ENCODE measurements at places on chromosomes 4 and X.

DNA sequence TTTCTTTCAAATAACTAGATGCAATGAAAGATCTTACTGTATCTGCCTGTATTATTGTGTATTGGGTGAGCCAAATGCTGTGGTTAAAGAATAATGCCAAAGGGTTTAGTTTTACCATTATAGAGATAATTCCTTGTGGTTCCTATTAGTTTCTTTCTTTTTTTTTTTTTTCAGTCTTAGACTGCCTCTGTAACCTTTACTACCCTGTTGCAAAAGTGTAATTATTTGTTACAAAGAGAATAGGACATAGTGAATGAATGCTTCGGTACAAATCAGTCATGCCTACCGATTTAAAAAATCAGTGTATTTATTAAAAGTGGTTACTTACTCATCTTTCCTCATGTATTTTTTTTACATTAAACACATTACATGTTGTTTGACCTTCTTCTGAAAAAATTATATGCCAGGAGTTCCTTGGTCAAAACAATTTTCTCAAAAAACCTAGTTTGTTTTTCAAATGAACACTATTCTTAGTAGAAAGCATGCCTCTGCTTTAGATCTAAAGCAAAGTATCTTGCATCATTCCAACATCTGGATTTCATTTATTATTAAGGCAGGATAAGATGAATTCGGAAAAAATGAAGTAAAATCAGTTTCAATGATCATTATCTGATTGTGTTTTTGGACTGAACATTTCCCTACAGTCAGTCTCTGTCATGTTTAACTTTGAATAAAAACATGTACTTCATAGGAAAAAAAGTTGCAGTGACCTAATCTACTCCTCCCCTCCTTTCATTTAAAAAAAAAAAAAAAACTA lies 21.2 kb upstream of the SYNPO2 start:
- no peak for DNase-seq

DNA sequence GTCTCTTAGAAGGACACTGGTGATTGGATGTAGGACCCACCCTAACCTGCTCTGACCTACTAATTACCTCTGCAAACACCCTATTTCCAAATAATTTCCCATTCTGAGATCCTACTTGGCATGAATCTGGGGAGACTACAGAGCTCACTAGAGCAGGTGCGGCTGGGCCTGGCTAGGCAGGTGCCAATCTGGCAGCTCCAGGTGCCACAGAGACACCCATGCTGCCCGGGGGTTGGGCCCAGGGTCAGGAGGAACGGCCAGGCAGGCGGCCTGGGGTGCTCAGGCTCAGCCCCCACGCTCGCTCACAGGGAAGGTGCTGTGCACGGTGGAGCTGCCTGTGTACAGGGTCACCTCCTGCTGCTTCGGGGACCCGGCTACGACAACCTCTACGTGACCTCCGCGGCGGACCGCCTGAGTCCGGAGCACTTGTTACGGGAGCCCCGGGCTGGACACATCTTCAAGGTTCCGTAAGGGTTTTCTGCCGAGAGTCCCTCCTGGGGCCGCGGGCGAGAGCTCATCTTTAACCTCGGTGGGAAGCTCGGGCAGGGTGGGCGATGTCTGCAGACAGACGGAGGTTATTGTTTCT lies 26.5 kb upstream of the PLCXD1 start:
- no peak for DNase-seq

DNA sequence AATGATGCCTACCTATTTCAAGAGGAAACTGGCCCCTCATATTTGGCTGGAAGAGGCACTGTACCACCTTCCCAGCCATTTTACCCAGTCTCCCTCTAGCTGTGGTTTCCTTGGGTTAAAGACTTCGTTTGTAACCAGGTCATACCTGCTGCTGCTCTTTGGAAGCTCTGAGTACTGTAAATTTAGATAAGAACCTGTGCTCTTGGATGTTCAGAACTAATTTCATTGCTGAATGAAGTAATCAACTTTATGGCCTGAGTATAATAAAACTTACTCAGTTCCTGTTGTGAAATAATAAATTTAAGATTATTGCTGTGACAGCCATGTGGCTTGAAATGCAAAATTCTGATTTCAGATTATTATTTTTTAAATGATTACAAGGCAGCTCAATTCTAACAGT lies 12.2 kb downstream of the MTTP start:
- DNase-seq = no peak

DNA sequence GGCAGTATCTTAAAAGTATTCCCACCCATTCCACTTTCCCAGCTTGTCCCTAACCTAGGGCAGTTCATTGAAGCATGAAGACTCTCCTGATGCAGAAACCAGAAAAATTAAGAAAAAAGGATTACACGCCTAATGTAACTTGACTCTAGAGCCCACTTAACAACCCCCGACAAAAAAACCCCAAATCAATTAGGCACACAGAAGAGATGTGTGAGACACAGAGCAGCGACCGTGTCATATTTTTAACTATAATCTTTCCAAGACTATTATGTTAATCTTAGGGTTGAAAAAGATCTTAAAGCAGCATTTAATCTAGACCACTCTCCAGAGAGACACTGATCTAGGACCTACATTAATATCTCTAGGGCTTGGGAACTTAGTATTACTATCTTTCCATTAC lies 1.3 kb downstream of the YTHDC1 start:
- DNase-seq = no peak

GRCh38 chr4:5865896-5866599 lies 26.8 kb downstream of the CRMP1 start:
- DNase-seq = no peak

GRCh38 chrX:37776987-37777325 lies 2.9 kb upstream of the CYBB start:
- DNase-seq = no peak

DNA sequence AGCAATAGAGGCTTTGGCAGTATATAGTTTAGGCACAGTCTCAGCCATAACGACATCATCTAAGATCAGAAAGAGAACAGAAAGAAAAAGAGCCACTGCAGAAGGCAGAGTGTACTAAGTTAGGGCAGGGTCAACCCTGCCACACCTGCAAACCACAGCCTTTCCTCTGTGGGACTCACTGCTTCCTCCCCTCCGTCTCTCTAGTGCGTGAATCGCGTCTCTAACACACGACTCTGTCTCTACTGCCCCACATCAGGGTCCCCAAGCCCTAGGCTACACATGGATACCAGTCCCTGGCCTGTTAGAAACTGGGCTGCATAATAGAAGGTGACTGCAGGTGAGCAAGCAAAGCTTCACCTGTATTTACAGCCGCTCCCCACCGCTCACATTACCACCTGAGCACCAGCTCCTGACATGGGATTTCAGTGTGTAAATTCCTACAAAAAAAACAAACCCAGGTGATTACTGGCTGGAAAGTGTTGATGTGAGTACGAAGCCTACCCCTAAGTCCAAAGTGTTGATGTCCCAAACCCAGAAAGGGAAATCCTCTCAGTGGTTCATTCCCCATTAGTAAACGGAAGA lies 128.9 kb downstream of the PRKX start:
- no peak for DNase-seq

DNA sequence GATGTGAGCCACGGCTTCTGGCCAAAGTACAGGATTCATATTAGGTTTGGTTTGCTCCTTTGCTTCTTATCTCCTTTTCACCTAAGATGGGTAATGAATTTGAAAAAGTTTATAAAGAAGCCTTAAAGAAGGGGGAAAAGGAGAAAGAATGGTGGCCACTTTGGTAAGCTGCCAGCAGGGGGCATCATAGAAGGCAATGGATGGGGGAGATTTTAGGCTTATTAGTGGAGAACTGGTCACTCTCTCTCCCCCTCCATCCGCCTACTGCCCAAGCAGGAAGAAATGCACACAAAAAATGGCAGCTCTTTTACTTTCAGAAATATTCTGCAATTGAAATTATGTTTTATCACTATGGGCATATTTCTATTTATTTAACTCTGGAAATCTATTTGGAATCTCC lies 32.0 kb downstream of the SPARCL1 start:
- no peak for DNase-seq

DNA sequence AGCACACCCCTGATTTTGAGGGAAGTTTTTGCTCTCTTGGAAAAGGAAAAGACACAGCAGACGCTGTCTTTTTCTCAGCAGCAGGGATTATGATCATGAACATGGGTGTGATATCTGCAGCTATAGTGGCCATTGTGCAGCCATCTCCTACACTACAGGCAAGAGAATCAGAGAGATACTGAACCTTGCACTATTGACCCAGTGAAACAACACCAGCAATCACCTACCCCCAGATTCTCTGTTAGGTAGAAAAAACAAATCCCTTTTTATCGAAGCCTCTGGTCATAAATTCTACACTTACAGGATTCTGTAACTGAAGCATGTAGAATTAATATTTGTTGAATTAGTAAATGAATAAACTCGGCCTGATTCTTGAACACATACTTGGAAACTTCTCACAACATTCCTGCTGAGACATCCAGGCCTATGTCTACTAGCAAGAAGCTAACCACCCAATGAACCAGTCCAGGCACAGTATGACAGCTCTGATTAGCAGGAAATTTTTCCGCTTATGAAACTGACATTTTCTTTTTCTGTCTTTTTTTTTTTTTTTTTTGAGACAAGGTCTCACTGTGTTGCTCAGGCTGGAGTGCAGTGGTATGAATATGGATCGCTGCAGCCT lies 5.0 kb upstream of the AFAP1 start:
- no peak for DNase-seq

GRCh38 chrX:22081475-22082092 lies 49.5 kb downstream of the PHEX start:
- peak; percentile 71 for DNase-seq

- no peak for DNase-seq
Observed at GRCh38 chr4:150990993-150991392, 24.1 kb downstream of the LRBA start.

DNA sequence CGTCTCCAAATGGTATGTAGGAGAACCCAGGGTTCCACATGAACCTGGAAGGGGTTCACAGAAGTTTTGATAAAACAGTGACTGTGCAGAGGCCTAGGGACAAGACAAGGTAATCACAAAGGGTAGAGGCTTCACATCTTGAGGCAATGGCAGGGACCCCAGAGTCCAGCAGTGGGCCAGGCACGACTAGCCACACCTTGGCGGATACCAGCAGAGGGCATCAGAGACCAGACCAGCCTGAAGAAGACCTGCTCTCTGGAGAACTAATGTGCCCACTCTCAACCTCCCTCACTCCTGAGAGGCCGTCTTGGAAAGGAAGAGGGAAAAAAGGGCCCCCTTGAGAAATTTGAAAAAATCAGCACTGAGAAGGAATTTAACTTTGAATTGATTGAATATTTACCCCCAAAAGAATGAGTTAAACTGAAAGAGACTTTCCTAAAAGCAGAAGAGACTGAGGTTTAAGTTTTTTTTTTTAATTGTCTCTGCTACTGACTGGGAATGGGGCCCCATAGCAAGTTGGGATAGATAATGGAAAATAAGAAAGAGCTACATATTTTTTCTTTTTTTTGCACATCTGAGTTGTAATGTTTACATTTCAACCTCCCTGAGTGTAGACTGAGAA lies 243.8 kb upstream of the JADE1 start:
- no peak for DNase-seq

DNA sequence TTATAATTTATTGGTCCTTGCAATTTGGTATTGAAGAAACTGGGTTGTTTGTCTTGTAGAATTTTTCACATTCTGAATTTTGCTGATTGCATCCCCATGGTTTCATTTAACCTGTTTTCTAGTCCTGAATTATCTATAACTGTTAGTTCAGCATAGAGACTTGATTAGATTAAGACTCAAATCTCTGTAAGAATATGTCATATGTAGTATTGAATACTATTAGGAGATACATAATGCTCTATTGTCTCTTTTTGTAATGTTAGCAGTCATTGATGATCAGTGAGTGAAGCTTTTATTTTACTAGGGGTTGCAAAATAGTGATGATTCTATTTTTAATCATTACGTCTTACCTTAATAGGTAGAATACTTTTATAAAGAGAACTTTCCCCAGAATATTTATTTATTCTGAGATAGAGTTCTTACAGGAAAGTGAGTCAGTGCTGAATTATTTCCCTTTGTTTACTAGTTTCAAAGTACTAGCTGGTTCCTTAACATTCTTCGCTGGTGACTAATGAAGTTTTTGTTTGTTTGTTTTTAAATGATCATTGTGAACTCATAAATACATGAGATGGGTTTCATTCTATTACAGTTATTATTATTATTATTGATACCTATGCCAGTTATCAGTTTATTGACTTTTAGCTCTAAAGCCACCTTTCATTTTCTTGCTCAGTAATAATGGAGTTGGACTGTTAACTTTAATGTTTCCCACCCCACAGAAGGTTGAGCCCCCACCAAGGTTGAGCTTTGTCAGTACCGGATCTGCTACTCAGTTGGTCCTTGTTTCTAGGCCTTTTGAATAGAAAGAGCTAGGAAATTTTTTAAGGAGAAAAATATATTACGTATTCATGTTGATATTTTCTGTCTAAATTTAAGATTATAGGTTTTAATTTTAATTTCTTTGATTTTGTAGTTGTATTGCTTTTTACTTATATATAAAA lies 102.3 kb downstream of the LARP1B start:
- DNase-seq = no peak

GRCh38 chr4:97987019-97987648 lies 156.1 kb downstream of the STPG2 start:
- DNase-seq = no peak

- DNase-seq = no peak
Observed at GRCh38 chr4:7650606-7651385, 216.1 kb upstream of the PSAPL1 start.

DNA sequence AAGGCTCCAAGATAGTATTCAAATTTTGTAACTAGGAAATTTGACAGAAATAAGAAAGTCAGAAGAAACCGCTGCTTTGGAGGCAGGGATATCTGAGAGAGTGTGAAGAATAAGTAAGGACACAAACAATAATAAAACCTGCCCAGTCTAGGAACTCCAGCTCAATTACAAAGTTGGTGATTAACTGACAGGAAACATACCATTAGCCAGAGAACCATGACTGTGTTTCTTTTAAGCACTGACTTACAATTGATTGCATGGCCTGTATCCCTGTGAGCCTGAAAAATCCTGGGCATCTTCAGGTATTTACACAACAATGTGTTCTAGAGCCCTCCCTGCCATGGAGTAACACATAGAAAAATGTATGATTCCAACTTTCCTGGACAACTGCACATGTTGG lies 127.4 kb downstream of the GRIA3 start:
- DNase-seq = no peak

- DNase-seq = peak; percentile 73
Observed at GRCh38 chrX:150693725-150694574, 754 bp downstream of the MTMR1 start.

DNA sequence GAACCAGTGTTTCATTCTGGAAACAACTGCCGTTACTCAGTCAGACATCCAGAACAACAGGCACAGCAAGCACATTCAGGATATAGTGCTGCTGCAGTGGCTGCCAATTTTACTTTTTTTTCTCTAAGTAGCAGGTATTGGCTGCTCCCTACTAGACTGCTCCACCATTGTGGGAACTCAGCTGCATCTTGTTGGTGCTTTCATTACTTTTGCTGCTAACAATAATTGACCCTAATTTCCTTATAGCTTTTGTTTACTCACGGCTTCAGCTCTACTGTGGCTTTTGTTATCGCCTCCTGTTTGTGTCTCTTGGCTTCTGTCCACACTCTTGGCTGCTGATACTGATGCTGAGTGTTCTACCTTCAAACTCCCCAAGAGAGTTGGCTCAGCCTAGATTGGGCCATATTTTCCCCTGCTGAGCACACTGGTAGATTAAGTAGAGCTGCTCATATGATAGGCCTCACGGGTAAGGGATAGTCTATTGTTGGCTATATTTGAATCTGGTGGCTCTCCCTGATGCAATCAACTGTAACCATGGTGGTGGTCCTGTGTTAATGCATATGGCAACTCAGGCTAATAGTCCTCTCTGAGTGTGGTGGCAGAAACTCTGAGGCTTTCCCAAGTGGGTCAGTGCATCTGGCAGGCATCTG lies 44.5 kb upstream of the IL2 start:
- DNase-seq = no peak

Measured in natural killer cell treated with Interleukin-12 subunit alpha and Interleukin-12 subunit beta and Interleukin-15 and Interleukin-18, amount 100 ng/mL, for 72 hours (primary cell).